ENCODE measurements at places on chromosomes 2 and 18.

DNA sequence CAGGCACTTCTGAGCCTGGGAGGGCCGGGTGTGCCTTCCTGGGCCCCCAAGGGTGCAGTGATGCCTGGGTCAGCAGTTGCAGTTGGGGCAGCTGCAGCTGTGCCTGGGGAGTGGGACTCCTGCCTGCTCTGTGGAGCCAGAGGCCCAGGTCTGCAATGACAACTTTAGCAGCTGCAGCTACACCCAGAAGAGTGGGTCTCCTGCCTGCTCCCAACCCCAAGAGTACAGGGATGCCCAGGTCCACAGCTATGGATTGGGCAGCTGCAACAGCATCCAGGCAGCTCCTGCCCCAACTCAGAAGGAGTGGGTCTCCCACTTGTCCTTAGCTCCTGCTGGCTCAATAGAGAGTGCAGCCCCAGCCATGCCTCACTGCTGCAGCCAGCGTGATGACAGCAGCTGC lies 73.0 kb upstream of the ST3GAL5 start:
- DNase-seq, result no peak

DNA sequence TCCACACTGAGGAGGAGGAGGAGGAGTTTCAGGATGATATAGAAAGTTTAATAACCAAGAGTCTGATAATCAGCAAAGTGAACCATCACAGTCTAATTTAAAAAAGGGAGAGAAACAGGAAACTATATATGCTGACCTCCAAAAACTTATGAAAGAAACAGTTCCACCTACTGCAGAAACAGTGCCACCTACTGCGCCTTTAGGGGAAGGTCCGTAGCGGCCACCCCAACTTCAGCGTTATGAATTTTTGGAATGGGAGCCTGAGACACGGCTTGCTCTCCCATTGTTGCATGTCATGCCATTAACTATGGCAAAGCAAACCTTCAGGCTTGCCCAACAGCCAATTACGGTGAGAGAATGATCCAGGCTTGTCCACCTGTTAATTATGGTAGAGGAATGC lies 1719.2 kb upstream of the LRRTM1 start:
- no peak for DNase-seq

DNA sequence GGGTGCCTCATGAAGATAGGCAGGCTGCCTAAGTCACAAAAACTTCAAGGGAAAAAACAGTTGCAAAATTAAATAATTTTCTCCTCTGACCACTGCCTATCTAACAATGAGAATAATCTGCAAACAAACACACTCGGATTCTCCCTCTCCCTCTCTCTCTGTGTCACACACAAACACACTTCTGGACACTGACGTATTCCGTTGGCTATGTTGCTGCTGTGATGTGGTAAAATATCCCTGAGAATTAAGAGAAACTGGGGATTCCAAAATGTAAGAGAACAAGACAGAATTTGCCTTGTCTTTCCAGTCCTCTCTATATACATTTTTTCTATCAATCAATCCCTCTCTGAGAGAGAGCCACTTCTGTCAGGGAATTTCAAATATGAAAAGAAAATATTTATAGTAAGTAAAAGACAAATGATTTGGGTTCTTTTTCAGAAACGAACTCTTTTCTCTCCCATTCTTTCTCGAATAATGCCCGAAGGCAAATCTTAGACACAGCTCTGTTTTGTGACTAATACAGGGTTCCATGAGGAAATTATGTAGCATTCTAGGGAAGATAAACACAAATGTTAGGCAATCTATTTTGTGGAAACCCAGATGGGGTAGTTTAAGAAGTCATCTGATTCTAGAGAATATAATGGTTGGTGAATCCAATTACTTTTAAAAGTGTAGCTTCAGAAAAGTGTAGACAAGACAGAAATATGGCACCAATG lies 310.3 kb upstream of the CYP26B1 start:
- DNase-seq, result no peak

GRCh38 chr2:218230882-218231281 lies 13.9 kb downstream of the ARPC2 start:
- DNase-seq, result no peak

- DNase-seq, result peak; percentile 77
Measured at GRCh38 chr2:205680067-205680466, 2.2 kb upstream of the NRP2 start.

- no peak for DNase-seq
Measured at GRCh38 chr2:232873909-232874641, 4.0 kb downstream of the SNORC start.

GRCh38 chr18:34495506-34495905 lies 214.6 kb upstream of the DTNA start:
- no peak for DNase-seq

- peak; percentile 48 for DNase-seq
Measured at GRCh38 chr2:63058144-63058920, 7.7 kb downstream of the OTX1 start.

DNA sequence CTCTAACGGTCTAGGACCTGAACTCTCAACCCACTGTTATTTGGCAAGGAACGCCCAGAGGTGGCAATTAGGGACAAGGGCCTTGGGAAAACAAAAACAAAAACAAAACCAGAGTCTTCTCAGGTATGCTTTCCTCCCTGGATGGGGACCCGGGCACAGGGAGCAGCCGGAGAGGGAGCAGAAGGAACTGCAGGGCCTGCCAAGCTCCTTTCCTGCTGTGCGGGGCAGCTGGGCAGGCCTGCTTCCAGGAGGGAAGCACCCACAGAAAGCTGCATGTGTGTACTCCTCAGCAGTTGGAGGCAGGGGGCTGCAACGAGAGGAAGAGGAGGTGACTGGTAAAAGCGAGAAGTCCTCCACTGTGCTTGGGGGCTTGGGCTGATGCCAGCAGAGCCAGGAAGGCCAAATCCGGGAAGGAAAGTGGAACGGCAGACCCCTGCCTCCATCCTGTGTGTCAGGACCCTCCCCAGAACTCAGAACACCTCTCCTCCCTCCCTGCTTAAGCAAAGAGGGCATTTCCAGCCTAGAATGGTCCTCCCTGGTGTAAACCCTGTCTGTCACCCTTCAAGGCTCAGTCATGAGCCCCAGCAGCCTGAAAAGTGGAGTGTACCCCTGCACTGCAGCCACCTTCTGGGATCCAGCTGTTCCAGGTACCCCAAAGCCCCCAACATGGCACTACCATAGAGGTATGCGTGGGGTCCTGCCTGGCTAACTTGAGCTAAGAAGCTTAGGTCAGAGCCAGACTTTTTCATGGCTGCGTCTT lies 56.3 kb downstream of the DNMT3A start:
- no peak for DNase-seq

GRCh38 chr2:40106061-40106460 lies 327.0 kb upstream of the THUMPD2 start:
- no peak for DNase-seq

- DNase-seq, result no peak
Measured at GRCh38 chr2:99977966-99978365, 164.4 kb downstream of the AFF3 start.

DNA sequence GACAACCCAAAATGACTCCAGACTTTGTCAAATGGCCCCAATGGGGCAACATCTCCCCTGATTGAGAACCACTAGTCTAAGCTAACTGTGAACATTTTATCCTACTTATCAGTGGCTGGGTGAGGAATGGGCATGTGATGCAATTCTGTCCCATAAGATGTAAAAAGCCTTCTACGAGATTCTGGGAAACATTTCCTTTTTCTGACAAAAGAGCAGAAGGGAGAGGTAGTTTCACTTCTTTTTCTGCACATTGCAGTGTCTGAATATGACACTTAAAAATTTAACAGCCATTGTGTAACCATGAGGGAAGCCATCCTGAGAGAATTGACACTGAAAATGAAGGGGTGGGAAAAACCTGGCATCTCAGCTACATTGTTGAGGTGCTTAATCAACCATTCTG lies 17.3 kb upstream of the MARCHF4 start:
- no peak for DNase-seq

DNA sequence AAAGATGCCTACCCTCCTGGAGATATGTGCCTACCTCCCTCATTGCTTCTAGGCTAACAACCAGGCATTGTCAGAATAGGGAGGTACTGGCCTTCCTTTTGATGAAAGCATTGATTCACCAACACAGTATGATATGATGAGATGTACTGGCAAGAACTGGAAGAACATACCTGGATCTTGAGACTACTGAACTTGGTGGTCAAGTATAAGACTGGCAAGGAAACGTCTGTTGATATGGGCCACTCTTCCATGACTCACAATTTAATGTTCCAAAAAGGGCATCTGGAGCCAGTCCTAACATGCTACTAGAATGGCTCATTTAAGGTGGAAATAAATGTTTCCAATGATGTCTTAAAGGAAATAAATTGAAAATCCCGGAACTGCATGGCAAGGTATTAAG lies 18.1 kb downstream of the DTNB start:
- no peak for DNase-seq

DNA sequence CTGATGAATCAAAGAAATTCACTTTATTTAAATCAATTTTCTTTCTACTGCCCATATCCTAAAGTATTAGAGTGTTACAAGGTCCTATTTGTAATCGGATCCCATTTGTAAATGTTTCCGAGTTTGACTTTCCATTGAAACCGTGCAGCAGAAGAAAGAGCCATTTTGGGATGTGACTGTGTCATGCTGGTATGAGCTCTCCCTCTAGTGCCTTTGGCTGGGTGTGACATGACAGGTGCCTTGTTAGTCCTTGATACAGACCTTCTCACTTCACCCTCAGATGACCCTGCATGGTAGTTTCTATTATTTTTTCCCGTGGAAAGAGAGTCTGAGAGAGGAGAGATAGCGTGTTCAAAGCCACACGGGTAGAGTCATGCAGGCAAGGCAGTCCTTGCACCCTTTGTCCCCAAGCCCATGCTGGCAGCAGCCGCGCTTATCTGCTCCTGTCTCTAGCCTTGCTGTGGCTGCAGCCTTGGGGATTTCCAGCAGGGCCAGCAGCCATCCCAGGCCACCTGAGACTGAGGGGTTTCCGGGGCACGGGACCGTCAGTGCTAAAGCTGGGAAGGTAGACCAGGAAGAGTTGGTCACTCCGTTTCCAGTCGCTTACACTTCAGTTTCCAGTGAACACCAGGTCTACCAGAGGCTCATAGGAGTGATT lies 21.4 kb downstream of the CHMP1B start:
- DNase-seq, result no peak

DNA sequence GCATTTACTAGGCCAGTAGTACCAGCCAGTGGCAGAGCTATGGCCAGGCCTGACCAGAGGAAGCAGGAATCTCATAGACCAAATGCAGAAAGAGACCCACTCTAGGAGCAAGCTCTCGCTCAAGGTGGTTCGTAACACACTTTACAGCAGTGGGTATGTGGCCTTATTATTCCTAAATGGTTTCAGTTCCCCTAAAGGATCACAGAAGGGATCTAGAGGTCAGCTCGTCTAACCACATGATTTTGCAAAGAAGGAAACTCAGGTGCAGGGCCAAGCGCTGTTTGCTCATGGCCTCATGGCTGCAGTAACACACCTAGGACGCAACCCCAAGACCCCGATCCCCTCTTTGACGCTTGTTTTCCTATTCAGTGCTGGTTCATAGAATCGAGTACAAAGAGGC lies 65.5 kb upstream of the ATG16L1 start:
- DNase-seq, result no peak

DNA sequence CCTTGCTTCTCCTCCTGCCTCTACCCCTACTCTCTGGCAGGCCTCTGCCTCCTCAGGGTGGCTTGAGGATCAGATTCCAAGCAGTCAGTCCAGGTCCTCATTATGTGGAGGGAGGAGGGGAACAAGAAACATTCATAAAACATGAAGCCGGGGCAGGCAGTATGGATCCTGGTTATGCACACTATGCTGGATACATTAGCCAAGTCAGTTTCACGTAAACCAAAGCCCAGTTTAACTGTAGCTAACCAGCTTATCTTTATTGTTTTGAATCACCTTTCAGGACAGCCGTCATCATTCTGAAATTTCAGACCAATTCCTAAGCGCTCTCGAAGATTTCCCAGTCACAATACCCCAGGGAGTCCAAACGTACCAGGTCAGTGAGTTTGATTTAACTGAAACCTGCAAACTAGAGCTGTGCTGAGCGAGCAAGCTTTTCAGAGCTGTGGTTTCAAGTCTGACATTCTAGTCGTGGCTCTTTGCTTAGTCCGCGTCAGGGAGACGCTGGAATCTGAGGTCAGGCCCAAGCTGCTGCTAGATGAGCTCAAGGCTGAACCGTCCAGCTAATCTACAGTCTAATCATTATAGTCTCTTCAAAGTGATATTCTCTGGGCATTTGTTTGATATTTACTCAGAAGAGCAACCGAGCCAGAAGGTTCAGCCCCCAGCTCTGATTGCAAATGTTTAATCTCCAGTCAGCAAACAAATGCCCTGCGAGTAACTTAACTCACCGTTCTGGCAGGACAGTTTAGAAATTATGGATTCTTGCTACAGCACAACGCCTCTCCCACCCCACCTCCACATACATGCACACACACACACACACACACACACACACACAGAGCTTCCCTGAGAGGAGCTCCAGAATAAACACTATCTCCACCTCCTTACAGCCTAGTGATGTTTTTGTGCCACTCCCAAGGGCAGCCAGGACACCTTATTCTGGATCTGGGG lies 63.8 kb upstream of the BZW1 start:
- DNase-seq, result peak; percentile 54

- no peak for DNase-seq
Measured at GRCh38 chr2:33038230-33038629, 91.5 kb downstream of the LTBP1 start.

- DNase-seq, result no peak
Measured at GRCh38 chr2:127660291-127660578, 14.3 kb downstream of the GPR17 start.

- no peak for DNase-seq
Measured at GRCh38 chr2:48854681-48855080, 99.2 kb upstream of the LHCGR start.

GRCh38 chr2:150528861-150529801 lies 41.7 kb upstream of the RND3 start:
- DNase-seq, result peak; percentile 34

DNA sequence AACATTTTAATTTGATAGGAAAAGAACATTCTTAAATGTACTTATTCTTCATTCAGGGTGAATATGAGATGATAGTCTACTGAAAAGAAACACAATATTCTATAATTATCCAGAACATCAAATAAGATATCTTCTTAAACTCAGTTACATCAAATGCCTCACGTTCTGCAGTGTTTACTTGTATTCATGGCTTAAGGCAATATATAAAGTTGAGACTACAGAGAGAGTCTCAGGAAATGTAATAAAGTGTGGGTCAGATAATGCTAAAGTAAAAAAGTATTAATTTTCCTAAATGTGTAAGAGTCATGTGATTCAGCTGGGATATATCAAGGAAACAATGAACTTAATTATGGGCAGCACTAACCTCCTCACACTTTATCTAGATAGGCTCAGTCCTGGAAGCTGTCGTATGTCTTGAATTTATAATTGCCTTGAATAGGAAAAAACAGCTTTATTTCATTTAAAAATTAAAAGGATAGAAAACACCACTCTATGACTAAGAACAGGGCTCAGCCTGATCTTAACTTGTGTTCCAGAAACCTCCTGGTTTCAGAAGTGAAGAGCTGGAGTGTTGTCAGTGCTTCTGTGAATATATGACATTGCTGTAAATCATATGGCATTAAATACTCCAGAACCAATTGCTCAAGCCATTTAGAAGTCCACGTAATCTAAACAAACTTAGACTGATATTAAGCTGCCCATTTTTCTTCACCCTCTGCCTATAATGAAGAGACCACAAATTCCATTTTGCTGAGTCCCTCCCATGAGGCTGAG lies 240.2 kb downstream of the FSIP2 start:
- DNase-seq, result peak; percentile 13

- DNase-seq, result no peak
Measured at GRCh38 chr2:128773641-128774319, 455.1 kb upstream of the HS6ST1 start.

Measured in umbilical cord (tissue), 2 donors.